ENCODE measurements at places on chromosomes 2 and 18.

GRCh38 chr2:86160156-86160952, 34.9 kb downstream of the IMMT start:
- DNase-seq: no peak

DNA sequence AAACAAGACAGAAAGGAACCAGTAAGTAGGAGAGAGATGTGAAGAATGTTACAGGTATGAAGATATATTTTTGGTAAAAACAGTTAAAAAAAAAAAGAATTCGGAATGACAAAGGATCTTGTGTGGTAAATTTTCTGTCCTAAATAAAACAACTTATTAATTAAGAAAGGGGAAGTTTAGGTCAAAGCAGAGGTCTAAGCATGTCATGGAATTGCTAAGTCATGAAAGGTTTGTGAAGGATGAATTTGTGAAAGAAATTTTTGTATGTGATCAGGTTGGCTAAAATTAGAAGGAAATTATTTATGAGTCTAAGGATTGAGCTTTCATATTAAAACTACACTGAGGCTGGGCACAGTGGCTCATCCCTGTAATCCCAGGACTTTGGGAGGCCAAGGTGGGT, 11.1 kb upstream of the ALPG start:
- no peak for DNase-seq

DNA sequence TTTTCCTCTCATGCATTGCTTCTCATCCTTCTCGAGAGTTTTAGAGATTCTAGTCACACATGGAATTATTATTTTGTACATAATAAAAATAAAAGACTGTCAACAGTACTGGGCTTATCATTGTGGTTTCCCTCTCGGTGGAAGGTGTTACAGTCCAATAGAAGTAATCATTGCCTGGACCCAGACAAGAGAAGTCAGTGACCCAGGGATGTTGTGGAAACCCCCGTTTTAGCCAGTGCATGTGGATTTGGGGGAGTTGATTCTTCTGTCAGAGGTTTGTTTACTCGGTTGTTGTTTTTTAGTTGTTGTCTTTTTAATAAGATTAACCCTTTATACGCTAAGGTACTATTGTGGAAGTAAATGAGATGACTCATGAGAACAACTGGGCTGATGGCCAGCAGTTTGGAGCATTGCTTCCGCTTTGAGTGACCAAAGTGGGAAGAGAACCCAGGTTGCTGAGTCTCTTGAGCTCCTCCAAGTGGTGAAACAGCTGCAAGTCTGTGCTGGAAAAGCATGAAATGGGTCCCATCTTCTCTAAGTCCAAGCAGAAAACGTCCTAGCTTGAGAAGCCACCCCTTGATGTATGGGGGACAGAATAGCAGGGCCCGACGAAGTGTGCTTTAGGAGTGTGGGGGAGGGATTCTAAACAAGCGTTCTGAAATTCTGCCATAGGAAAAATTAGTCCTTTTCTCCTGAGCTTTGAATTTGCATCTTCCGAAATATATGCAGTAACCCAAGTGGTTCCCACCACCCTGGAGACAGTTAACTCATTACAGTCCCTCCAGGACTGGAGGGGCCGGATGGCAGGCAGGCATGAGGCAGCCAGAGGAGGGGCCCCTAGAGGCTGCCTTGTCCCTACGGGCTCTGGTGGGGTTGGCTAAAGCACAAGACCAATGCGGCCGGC, 61.8 kb upstream of the GPR45 start:
- no peak for DNase-seq

DNA sequence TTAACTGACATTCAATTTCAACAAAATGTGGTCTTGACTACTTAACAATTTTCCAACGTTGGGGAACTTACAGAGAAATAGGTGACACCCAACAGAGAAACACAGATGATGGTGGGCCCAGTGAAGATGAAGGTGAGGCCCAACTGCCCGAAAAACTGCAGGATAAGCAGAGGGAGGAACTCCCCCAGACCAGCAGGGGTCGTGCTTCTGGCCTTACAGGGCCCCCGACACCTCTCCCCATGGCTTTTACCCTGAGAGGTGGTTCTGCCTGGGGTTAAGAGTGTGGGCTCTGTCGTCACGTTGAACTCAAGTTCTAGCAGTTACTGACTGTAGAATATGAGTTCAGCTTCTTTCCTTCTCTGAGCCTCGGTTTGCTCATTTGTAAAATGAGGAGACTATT, 119.5 kb upstream of the SMIM21 start:
- DNase-seq: no peak

DNA sequence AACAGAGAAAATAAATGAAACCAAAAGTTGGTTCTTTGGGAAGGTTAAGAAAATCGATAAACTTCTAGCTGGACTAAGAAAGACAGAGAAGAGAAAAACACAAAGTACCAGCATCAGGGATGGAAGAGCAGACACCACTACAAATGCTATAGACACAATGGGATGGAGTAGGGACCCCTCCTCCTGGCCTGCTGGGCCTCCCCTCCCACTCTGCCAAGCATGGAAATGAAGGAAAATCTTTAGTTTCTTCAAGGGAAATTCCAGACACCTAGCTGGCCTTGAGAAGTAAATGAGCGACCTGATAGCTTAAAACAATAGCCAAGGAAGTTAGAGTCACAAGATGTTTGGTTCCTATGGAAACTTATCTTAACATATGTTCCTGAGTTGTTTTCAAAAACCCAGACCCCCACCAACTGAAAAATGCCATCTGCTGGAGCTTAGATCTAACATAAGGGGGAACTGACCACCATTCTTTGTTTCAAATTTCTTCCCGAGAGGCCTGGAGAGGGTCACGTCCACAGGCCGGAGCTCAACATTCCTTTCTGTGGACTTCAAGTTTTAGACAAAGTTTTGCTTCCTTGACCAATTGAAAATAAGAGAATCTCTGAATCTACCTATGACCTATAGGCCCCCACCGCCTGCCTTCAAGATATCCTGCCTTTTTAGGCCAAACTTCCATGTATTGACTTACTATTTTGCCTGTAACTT, 101.9 kb downstream of the BIN1 start:
- no peak for DNase-seq

DNA sequence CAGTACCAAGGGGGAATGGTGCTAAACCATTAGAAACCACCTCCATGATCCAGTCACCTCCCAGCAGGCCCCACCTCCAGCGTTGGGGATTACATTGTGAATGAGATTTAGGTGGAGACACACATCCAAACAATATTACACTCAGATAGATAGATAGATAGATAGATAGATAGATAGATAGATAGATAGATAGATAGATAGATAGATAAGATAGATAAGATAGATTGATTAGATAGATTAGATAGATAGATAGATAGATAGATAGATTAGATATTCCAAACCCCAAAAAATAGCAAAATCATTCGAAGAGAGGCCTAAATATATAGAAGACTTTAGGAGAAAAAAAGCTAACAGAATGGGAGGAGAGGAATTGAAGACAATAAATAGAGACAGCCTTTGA, 42.8 kb upstream of the UBXN4 start:
- no peak for DNase-seq

DNA sequence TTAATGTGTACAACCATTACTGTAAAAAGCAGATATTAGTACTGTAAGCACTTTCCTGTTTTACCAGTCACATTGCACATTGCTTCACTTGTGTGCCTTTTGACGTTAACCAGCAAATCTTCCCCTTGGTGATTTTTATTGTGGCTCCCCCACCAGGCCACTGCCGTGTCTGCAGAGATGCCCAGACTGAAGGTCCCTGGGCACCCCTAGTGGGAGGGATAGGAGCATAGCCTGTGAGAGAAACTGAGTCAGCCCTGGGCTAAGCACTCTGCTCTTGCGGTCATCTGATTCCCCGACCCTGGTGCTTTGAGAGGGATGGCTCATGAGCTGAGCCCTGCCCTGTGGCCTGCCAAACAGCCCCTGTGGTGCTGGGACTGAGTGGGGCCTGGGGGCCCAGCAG, 73.4 kb downstream of the INPP4A start:
- no peak for DNase-seq

DNA sequence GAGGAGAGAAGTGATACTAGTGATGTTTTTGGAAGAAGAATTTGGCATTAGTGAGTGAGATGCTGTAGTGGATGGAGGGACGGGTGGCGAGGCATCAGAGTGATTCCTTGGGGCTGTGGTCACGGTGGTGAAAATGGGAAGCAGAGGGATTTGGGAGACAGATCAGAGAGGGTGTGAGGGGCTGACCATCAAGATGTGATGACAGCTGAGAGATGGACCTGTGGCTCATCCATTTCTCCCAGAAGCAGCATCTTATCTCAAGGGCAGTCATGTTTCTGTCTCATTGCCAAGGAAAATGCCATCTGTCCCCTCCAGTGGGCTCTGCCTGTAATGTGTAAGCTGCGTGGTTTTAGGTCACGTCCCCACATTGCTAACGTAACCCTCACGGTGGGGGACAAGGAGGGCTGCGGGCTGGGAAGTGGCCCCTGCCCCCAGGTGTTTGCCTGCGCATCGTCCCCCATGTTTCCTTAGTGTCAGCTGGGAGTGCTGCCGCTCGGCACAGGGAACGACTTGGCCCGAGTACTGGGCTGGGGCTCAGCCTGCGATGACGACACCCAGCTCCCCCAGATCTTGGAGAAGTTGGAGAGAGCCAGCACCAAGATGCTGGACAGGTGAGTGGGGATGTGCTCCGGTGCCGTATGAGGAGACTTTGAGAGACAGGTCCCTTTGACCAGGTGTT, 91.0 kb downstream of the DGKD start:
- no peak for DNase-seq

- no peak for DNase-seq
Observed at GRCh38 chr18:58394046-58394445, 234.8 kb downstream of the ALPK2 start.

DNA sequence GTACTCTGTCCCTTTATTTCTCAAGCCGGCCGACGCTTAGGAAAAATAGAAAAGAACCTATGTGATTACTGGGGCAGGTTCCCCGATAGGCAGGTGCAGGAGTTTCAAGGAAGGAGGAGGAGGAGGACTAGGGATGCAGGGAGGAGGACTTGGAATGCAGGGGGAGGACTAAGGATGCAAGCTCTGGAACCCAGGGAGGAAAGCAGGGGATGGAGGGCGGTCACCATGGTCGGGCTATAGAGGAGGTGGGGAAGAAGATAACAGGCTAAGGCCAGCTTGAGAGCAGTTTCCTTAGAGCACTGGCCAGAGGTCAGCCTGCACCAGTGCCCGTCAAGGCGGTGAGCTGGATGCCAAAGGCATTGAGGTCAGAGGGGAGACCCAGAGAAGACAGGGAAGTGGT, 18.7 kb upstream of the B3GNT7 start:
- no peak for DNase-seq

DNA sequence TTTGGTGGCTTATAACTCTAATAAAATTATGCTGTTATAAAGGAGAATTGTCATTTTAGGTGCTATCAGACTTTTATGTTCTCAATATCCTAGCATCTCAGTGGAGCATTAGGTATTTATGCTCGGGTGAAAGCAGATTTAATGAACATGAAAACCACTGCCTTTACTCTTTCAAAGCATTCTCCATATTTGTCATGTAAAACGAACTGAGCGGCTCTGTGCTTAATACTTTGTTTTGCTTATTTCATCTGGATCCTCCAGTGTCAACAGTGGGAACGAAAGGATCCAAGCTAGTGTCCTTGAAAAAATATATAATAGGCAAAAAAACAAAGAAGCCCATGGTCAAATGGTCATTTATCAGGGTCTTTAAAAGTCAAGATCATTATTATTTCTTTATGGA, 53.5 kb downstream of the THSD7B start:
- no peak for DNase-seq

DNA sequence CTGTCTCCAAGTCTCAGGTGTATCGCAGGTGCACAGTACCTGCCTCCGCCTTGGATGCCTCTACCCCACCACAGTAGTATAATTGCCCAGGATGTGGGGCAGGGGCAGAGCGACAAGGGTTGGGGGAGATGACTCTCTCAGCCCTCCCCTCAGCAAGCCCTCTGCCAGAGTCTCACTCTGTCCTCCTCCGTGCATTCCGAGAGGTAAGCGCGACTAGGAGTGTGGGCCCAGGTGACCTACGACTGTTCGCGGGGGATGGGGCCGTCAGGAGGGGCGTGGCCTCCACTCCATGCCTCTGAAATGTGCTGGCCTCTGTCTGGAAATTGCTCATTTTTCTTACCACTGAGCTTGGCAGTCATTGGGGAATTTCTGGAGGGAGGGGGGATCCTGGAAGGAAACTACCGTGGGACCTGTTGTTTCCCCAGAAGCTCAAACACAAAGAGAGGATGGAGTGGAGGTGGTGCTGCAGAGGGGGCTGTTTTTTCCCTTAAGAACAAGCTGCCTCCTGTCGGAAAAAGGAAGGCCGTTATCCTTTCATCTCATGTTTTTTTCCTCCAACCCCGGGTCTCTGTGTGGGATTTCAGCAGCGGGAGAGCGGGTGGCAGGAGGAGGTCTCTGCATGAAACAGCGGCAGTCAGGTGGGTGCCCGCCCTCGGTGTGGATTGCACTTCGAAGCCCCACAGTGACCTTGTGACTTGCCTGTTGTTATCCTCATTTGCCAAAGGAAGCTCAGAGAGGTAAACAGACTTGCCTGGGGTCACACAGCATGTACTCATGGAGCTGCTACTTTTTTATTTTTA, 13.0 kb upstream of the RALB start:
- no peak for DNase-seq

- DNase-seq: no peak
Observed at GRCh38 chr2:174445248-174445647, 41.6 kb downstream of the GPR155 start.

DNA sequence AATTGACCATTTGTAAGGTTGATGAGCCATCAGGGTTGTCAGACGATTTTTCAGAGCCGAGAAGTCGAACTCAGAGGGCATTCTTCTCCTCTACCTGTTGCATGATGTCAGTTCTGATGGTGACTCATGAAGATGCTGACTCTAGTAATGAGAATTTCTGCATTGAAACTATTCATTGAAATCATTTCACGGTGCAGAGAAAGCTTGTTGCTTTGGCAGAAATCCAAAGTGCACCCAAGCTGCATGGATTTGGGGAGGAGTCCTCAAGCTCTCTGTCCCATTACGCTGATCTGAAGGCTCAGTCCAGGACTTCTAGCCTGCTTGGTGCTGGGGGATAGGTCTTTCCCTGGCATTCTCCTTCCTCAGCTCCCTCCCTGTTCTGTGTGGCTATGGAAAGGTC, 125.7 kb upstream of the PXDN start:
- no peak for DNase-seq

DNA sequence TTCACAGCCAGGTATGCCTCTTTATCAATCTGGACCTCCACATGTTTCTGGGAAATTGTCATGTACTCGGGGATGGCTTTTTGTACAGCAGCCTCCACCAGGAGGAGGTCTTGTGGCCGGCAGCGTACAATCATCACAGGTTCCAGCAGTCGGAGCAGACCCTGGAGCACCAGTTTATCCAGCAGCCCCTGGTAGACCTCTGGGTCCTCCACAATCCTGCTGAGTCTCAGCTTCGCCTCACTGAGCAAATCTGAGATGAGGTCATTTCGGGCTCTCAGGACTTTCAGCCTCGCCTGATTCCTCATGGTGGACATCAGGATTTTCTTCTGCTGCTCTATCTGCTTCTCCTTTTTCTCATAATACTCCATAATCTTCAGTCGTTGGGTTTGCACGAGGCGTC, 32.8 kb downstream of the TMEM247 start:
- no peak for DNase-seq

DNA sequence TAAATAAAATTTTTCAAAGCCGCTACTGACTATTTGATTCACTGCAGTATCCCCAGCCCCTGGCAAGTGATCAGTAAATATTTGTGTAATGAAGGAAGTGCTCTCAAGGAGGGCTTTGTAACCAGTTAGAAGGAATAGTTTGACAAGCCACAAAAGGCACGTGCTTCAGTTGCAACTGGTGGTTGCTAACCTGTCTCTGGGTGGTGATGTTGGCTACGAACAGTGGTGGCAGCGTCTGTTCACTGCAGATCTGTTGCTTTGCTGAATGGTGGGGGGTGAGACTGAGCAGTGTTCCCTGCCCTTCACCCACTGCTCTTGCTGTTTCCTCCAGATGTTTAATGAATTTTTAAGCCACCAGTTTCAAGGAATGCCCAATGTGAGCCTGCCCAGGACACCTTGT, 73.9 kb upstream of the SIX2 start:
- DNase-seq: no peak

Data from nephron progenitor cell (in vitro differentiated cells).